Stimulated activated CD4-positive, alpha-beta T cell treated with anti-CD3 and anti-CD28 coated beads, Interleukin-2, amount 100 ng/mL, for 4 hours (primary cell): ENCODE measurements at places on chromosomes 5 and 9.

GRCh38 chr5:133792655-133793054, 175.8 kb downstream of the C5orf15 start:
- DNase-seq = no peak

DNA sequence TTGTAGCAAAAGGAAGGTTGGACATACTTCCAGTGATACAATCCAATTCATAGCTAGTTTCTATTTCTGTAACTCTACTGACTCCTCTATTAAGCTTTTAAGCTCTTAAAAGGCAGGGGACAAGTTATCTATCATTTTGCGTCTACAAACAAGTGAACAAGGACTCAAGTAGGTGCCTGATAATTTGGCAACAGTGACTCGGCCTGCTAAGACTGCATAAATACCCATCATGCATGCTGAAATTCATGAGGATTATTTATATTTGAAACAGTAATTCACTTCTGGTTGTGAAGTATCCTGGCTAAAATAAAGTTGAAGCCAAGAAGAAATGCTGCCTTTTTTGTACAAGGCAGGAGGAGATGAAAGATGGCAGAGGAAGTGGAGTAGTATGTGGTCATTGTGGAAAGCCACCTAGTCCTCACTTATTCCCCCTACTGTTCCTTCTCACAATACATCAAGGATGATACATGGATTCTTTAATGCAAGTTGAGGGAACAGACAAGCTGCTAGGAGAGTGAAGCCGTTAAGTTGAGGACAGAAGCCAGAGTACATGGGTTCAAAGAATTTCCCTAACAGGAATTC, 74.0 kb downstream of the MRPS27 start:
- DNase-seq = no peak

GRCh38 chr9:89676281-89676680, 71.5 kb downstream of the GADD45G start:
- no peak for DNase-seq

DNA sequence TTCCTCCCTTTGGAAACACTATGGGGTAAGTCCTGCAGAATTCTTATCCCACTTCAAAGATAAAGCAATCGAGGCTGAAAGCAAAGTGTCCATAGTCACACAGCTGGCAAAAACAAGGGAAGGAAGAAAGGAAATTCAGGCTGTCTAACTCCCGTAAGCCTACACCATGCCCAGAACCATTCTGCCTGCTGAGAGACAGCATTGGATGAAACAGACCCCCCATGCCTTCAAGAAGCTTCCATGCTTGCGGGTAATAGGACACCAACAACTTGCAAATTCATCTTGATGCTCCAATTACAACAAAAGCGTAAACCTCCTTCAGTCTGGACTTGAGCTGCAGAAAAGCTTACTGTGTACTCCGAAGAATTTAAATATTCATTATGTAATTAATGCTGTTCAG, 181.1 kb upstream of the WWC1 start:
- DNase-seq = no peak

GRCh38 chr5:89756955-89757354, 652.6 kb downstream of the CETN3 start:
- DNase-seq = no peak

DNA sequence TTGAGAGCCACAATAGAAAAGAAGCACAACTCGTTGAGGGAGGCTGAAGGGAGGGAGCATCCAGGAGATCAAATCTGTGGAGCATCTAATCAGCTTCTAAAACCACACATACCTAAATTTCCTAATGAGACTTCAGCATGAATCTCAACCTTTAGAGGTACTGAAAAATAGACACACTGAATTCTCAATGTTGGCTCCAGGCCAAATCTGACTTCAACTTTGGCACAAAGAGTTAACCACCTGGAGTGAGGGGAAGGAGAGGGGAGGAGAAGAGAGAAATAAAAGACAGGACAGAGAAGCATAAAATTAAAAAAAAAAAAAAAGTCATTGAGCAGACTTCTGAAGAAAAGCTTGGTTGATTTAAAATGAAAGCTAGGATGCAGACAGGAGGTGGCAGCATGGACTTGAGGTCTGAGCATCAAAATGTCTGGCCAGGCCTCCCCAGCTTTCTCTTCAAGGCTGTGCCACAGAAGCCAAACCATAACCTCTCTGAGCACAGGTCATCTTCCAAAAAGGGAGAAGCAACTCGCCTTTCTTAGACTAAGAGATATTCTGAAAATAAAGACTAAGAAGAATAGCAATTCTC, 205.6 kb downstream of the DENND1A start:
- no peak for DNase-seq

GRCh38 chr5:57698086-57698485, 215.5 kb upstream of the ACTBL2 start:
- no peak for DNase-seq

- no peak for DNase-seq
Measured at GRCh38 chr9:106058460-106058859, 364.1 kb downstream of the TMEM38B start.

- DNase-seq = no peak
Measured at GRCh38 chr5:124790895-124791732, 44.7 kb upstream of the ZNF608 start.

DNA sequence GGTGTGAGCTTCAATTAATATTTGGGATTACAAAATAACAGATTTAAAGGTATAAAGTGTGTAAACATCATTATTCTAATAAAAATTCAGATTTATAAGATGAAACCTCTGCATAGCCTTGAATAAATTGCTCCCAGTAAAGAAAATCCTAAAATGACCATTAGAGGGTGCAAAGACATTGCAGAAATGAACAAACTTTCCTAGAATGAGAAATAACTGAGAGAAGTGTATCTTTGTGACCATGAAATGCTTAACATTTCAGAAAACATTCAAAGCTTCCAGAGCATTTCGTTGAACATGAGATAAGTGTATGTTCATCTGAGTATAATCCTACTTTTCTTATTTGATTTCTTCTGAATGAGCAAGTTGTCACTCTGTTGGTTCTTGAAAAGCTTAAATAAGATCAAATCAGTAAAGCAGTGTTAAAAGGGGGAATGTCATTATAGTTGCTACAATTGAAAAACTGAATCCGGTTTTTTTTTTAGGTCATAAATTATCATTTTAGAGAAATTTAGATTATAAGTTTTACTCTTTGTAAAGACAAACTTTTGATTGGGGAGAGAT, 24.7 kb upstream of the NUDT12 start:
- no peak for DNase-seq

- DNase-seq = no peak
Measured at GRCh38 chr5:394671-395155, 48.3 kb upstream of the EXOC3 start.

GRCh38 chr5:32168460-32169033, 5.6 kb downstream of the GOLPH3 start:
- DNase-seq = no peak

GRCh38 chr5:173954671-173955521, 34.1 kb upstream of the C5orf47 start:
- no peak for DNase-seq

DNA sequence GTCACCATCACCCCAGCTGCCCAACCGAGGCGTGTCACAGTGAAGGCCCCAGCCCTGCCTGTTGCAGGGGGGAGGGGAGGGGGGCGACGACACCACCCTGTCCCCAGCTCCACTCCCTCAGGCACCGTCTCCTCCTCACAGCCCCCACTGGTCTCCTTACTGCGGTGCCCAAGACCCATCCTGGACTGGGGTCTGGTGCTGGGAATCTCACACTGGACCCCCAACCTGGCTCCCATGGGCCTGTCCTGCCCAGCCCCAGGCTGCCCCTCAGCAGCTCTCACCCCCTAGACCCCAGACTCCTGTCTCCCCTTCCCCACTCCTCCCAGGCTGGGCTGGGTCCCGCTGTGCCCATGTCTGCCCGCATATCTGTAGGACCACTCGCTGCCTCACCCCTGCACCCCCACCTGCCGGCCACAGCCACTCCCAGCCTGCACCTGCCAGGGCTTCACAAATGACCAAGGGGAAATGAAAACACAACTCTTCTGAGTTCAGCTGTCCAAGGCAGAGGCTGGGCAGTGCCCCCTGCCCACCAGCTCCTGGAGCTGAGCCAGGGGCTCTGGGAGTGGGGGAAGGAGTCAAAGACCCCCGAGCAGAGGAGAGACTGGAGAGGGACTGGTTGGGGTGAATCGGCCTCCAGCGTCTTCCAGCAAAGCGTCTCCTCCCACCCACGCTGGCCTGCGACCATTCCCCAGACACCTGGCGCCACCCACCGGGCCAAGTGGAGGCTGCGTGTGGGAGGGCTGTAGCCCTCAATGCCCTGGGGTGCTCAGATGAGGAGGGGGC, 32.6 kb upstream of the EGFL7 start:
- DNase-seq = peak; percentile 48

- no peak for DNase-seq
Measured at GRCh38 chr5:95221234-95221633, 63.7 kb downstream of the MCTP1 start.

DNA sequence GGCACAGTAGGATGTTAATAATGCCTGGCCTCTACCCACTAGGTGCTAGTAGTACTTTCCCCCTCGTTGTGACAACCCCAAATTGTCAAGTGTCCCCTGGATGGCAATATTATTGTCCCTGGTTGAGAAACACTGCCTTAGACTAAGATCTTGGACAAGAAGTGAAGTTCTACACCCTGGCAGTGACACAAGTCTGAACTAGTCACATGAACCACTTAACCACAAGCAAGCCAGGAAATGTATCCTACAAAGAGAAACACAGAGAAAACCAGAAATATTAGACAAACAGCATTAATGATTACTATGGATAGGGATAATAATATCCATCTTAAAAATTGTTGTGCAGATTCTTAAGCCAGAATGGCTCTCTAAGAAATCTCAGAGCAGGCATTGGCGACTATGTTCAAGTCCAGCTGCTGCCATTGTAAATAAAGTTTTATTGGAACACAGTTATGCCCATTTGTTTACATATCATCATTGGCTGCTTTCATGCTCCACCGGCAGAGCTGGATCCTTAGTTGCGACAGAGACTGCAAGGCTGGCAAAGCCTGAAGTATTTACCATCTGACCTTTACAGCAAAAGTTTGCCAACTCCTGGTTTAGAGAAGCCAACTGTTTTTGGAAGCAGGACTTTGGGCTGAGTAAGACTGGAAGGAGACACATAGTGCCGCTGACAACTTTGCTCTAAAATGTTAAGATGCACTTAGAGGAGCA, 80.8 kb downstream of the NTRK2 start:
- DNase-seq = no peak

- no peak for DNase-seq
Measured at GRCh38 chr9:88216126-88216995, 78.1 kb upstream of the SPATA31C2 start.

DNA sequence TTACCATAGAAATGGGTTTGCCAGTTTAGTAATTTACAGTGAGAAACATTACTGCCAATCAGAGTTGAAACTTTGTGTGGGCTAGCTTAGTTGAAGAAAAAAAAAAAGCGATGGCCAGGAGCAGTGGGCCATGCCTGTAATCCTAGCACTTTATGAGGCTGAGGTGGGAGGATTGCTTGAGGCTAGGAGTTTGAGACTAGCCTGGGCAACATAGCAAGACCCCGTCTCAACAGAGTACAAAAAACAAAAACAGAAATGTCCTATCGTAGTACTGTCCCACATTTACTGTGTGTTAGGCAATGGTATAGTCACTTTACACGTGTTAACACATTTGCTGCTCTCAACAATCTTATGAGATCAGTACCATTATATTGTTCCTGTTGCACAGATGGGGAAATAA, 2.3 kb downstream of the OSTF1 start:
- DNase-seq = no peak

DNA sequence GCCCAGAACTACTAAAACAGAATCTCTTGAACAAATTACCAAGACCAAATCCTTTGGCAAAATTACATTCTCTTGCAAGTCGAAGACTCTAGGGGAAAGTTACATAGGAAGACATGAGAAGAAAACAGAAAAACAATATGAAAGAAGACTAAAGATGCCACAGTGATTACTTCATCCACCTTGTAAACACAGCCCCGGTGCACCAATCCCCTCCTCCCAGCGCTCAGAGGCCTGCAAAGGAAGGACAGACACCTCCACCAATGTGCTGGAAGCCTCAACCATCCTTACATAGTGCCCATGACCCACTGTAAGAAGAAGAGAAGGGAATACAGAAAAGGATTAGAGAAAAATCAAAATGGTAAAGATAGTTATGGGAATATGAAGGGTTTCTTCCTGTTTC, 218.5 kb downstream of the SPOCK1 start:
- DNase-seq = no peak

GRCh38 chr9:92969516-92970466, 22.5 kb downstream of the FGD3 start:
- no peak for DNase-seq

- DNase-seq = no peak
Measured at GRCh38 chr5:133364936-133365707, 247.2 kb downstream of the FSTL4 start.

DNA sequence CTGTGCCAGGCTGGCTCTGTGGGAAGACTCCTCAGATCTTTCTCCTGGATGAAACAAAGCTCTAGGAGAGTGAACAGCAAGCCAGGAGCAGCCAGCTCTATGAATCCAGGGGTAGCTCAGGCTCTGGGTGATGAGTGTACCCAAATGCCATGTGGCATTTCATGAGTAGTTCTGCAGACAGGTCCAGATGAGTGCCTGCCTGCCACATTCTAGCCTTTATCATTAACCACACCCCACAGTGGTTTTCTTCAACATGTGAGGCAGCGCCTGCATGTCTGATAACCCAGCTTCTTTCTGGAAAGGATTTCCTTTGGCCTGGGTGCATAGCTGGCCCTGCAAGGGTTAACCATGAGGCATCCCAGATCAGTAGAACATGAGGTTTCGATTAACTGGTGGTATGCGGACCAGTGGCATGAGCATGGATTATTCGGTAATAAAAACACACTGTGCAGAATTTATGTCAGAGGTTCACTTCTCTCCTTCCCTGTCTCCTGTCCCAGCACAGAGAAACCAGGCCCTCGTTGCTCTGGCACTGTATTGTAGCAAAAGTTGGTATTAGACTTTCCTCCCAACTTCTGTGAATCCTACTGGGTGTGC, 381.9 kb upstream of the ZNF462 start:
- no peak for DNase-seq

DNA sequence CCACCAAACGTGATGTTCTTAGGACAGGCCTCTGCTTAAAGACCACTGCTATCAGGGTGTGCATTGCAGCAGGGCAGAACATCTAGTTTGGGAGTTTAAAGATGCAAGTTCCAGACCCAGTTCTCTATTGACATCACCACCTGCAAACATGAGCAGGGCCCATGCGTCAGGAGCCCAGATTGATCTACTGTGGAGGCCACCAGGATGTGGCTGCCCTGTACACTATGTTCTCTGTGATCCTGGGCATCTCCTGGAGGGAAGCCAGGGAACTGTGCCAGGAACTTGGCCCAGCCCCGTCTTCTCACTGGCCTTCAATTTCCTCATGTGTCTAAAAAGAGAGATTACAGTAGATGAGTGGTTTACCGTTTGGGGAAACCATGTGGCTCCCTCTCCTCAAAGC, 87.1 kb downstream of the PDE6A start:
- no peak for DNase-seq
